Left ventricle myocardium inferior (tissue), 1 donor: ENCODE measurements at places on chromosomes 2 and 18.

DNA sequence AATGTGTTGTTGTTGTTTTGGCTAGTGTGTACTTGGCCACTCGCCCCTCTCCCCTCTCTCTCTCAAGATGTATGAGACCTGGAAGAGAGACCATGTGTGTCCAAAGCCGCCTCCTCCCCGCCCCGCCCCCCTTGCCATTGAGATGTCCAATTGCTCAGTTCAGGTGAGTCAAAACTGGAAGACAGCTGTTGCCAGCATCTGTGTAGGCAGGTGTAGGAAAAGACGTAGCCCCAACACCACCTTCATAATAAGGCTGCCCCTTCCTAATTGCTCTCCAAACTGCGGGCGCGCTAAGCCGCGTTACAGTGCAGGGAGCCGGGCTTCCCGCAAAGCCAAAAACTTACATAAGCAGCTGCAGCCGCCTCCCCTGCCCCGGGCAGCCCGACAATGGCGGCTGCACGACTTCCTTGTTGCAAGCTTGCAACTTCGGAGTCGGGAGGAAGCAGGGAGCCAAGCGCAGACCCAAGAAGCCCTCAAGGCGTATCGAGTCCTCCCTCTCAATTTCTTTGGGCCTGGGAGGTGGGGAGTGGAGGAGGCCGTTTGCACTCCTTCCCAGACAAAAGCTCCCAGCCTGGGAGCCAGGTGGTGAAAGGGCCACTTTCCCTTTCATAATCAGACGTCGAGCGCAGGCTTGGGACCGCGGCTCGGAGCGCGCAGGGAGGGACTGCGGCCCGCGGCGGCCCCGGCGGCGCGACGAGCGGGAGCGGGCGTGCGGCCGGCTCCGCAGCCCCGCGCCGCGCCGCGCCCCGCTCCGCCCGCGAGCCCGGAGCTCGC is 882 bp downstream of the ZBTB14 start:
- H3K27ac ChIP-seq = peak overlapping the region; percentile 99
- DNase-seq = peak; percentile 56
- H3K4me3 ChIP-seq = peak overlapping the region; percentile 83
- H3K27me3 ChIP-seq = no peaks in the 10 kb centered on the region
- H3K4me1 ChIP-seq = peaks cover 26% of the 10 kb centered on the region
- H3K36me3 ChIP-seq = peaks cover 19% of the 10 kb centered on the region

- no peaks in the 10 kb centered on the region for H3K27me3 ChIP-seq
- peaks cover 36% of the 10 kb centered on the region for H3K4me1 ChIP-seq
- DNase-seq = peak; percentile 76
- H3K4me3 ChIP-seq = peak overlapping the region; percentile 27
- no peaks in the 10 kb centered on the region for H3K36me3 ChIP-seq
- peak overlapping the region; percentile 89 for H3K27ac ChIP-seq
Observed at GRCh38 chr2:128467321-128467969, 148.8 kb upstream of the HS6ST1 start.

- peaks cover 58% of the 10 kb centered on the region for H3K27me3 ChIP-seq
- H3K4me3 ChIP-seq = no peak overlapping the region
- H3K27ac ChIP-seq = no peak overlapping the region
Observed at GRCh38 chr2:136448432-136448831, 316.9 kb upstream of the THSD7B start.

GRCh38 chr2:207115715-207116364 is 49.9 kb downstream of the KLF7 start:
- DNase-seq = peak; percentile 31
- peak overlapping the region; percentile 55 for H3K27ac ChIP-seq
- H3K4me1 ChIP-seq = peaks cover 76% of the 10 kb centered on the region
- H3K36me3 ChIP-seq = peaks cover 18% of the 10 kb centered on the region
- H3K27me3 ChIP-seq = no peaks in the 10 kb centered on the region

- H3K36me3 ChIP-seq = peaks cover 82% of the 10 kb centered on the region
- no peaks in the 10 kb centered on the region for H3K4me1 ChIP-seq
- no peak overlapping the region for H3K4me3 ChIP-seq
- H3K27me3 ChIP-seq = no peaks in the 10 kb centered on the region
- DNase-seq = no peak
- no peak overlapping the region for H3K27ac ChIP-seq
Observed at GRCh38 chr2:117958186-117958585, 55.7 kb downstream of the CCDC93 start.

- no peak overlapping the region for H3K27ac ChIP-seq
- H3K36me3 ChIP-seq = no peaks in the 10 kb centered on the region
- H3K4me3 ChIP-seq = no peak overlapping the region
Observed at GRCh38 chr2:129908721-129909373, 70.6 kb upstream of the RAB6C start.

GRCh38 chr2:174450021-174450816 is 36.6 kb downstream of the GPR155 start:
- H3K36me3 ChIP-seq = peaks cover 52% of the 10 kb centered on the region
- no peak overlapping the region for H3K4me3 ChIP-seq
- no peaks in the 10 kb centered on the region for H3K4me1 ChIP-seq

- no peaks in the 10 kb centered on the region for H3K36me3 ChIP-seq
- H3K27ac ChIP-seq = no peak overlapping the region
- H3K27me3 ChIP-seq = no peaks in the 10 kb centered on the region
- no peak overlapping the region for H3K4me3 ChIP-seq
- H3K4me1 ChIP-seq = peaks cover 9% of the 10 kb centered on the region
- no peak for DNase-seq
Observed at GRCh38 chr2:159807183-159808031, 9.4 kb upstream of the CD302 start.

DNA sequence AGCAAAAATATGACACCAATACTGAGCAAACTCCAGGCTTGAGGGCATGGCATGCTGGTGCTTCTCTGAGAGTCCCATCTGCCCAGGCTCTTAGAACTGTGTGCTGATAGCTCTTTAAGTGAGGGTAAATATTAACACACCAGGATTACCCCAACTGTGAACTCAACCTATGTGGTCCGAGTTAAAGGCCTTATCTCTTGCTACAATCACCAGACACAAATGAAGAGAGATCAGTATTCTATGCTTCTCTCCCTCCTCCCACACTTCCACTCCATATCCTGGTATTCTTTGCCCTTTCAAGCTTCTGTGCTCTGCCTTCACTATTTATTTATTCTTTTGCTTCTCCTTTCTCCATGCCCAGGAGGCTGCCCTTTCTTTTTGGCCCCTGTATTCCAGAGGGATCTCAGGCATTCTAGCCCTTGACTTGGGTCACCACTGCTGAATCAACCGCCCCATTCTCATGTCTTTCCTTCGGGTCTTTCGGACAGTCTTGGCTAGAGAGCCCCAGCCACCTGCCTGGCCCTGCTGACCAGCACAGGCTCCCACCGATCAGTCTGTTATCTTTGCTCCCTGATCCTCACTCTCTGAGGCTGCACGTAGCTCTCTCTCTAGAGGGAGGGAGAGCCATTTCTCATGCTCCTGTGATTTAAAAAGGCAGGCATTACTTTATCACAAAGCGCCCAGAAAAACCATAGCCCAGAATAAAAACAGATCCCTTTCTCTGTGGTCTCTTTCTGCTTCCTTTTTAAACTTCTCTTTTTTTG is 17.2 kb upstream of the HK2 start:
- no peak for DNase-seq
- H3K4me1 ChIP-seq = no peaks in the 10 kb centered on the region
- H3K27me3 ChIP-seq = peaks cover 8% of the 10 kb centered on the region
- no peaks in the 10 kb centered on the region for H3K36me3 ChIP-seq

DNA sequence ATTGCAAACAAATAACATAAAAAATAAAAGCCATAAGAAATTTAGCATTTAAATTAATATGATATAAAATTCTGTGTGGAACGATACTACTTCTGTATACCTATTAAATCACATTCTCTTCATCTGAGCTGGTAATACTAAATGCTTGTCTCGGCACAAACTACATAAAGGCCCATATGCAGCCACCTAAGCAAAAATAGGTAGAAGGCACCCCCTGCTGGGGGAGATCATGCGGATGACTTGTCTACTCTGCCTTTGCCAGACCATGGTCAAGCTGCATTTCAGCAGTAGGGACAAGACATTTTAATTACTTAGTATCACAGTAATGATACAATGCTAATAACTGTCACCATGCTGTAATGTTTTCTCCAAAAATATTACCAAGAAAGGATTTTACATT is 108.0 kb downstream of the CDH19 start:
- no peaks in the 10 kb centered on the region for H3K4me1 ChIP-seq
- H3K27me3 ChIP-seq = no peaks in the 10 kb centered on the region
- no peak overlapping the region for H3K4me3 ChIP-seq
- H3K27ac ChIP-seq = no peak overlapping the region
- H3K36me3 ChIP-seq = no peaks in the 10 kb centered on the region

DNA sequence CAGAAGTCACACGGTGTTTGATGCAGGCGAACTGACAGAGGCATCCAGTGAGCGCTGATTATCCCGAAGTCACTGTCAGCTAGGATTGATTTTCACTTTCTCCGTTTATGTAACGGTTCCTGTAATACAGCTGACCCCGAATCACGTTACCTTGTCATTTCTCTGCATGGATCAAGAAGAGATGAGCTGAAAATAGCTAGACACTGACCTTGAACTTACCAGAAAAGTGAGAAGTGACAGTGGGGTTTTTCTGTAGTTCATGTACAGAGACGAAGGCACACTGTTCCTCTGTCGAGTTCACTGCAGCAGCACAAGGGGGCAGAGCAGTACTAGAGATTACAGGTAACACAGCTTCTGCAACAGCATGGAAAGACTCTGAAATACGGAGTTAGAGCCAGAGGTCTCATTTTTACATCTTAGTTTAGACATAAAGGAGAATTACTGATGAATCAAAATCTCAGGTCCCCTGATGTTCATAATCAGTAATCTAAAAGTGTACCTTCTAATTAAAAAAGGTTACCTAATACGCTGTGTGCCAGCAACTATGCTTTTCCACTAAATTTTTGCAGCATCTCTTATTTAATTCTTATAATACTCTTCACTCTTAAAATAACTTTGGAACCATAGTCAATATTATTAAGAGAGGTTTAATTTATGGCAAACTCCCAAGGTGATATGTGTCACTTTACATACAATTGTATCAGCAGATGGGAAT is 33.1 kb downstream of the ARHGAP15 start:
- no peak for DNase-seq
- H3K27me3 ChIP-seq = peaks cover 9% of the 10 kb centered on the region
- no peaks in the 10 kb centered on the region for H3K4me1 ChIP-seq
- no peaks in the 10 kb centered on the region for H3K36me3 ChIP-seq

- no peaks in the 10 kb centered on the region for H3K27me3 ChIP-seq
- peak overlapping the region; percentile 85 for H3K27ac ChIP-seq
- H3K4me3 ChIP-seq = peak overlapping the region; percentile 92
- H3K36me3 ChIP-seq = peaks cover 44% of the 10 kb centered on the region
- DNase-seq = no peak
Observed at GRCh38 chr2:3575534-3576262, 638 bp downstream of the RPS7 start.

GRCh38 chr2:230153390-230153976 is 66.3 kb downstream of the SP110 start:
- H3K36me3 ChIP-seq = no peaks in the 10 kb centered on the region
- no peaks in the 10 kb centered on the region for H3K27me3 ChIP-seq
- no peak overlapping the region for H3K27ac ChIP-seq
- DNase-seq = no peak
- no peak overlapping the region for H3K4me3 ChIP-seq
- H3K4me1 ChIP-seq = no peaks in the 10 kb centered on the region

- no peaks in the 10 kb centered on the region for H3K27me3 ChIP-seq
- no peaks in the 10 kb centered on the region for H3K36me3 ChIP-seq
- H3K27ac ChIP-seq = no peak overlapping the region
- DNase-seq = no peak
- no peak overlapping the region for H3K4me3 ChIP-seq
Observed at GRCh38 chr18:52409727-52410126, 69.7 kb downstream of the DCC start.

DNA sequence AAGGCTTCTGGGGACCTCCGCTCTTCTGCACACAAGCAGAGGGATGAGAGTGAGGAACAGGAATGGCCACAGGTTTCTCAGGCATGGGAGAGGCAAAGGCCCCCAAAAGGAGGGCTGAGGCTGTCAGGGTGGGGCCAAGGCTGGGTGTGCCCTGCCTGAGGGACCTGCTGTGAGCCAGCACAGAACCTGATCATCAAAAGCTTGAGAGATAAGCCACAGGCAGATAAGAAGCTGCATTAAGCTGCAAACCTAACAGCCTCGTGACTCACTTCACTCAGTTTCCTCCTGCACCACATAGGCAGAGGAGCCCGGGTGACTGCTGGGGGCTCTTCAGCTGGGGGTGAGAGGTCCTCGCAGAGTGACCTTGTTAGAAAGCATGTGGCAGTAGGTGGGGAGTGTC is 64.5 kb upstream of the LAPTM4A start:
- H3K36me3 ChIP-seq = no peaks in the 10 kb centered on the region
- H3K4me3 ChIP-seq = no peak overlapping the region
- DNase-seq = no peak
- peaks cover 19% of the 10 kb centered on the region for H3K4me1 ChIP-seq
- no peak overlapping the region for H3K27ac ChIP-seq
- H3K27me3 ChIP-seq = no peaks in the 10 kb centered on the region

DNA sequence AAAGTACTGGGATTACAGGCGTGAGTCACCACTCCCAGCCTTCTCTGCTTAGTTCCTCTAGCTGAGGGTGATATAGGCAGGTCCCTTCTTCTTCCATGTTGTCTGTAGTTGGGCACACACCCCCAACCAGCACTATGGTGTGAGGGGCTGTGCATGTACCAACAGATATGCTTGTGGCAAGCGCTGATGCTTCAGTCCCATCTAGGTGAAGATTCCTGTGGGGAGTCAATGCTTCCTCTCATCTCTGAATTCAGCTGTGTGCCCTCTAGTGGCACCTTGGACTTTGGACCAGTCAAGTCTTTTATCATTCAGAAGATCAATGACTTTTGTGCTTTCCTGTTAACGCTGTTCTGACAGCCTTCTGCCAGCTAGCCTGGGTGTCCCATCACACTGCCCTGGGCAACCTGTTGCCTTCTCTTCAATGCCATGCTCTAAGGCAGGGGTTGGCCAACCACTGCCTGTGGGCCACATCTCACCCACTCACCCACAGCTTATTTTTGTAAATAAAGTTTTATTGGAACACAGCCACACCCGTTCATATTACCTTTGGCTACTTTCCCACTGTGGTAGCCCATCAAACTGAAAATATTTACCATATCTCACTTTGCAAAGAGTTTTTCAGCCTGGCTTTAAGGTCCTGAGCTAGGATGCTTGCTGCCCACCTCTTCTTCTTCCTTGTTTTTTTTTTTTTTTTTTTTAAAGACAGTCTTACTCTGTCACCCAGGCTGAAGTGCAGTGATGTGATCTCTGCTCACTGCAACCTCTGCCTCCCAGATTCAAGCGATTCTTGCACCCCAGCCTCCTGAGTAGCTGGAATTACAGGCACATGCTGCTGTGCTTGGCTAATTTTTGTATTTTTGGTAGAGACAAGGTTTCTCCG is 51.0 kb downstream of the NPAS2 start:
- no peak overlapping the region for H3K27ac ChIP-seq
- H3K4me1 ChIP-seq = peaks cover 10% of the 10 kb centered on the region
- H3K4me3 ChIP-seq = no peak overlapping the region

DNA sequence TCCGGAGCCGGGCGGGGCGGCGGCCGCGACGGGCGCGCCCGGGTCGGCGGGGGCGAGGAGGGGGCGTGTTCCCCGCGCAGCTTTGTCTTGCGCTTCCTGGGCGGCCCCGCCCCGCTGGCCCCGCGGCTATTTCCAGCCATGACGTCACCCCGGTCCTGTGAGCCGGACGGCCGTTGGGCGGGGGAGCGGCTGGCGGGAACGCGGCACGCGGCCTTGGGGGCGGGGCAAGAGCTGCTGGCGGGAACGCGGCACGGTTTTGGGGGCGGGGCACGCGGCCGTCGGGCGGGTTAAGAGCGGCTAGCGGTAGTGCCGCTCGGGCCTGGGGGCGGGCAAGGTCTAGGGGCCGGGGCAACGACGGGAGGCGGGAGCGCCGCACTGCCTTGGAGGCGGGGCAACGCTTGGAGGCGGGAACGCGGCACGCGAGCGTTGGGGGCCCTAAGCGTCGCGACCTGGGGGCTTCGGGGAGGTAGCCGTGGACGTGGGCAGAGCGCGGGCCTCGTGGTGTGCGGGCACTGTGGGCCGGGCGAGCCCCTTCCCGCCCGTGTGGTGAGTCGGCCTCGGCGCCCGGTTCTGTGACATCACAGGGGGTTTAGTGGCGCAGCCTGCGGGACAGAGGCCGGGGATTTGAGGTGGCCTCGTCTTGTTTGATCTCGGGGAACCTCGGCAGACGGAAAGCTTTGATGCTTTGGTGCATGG is 704 bp downstream of the KLF11 start:
- peaks cover 28% of the 10 kb centered on the region for H3K36me3 ChIP-seq
- DNase-seq = peak; percentile 99
